ENCODE measurements at places on chromosomes 13 and 19.

DNA sequence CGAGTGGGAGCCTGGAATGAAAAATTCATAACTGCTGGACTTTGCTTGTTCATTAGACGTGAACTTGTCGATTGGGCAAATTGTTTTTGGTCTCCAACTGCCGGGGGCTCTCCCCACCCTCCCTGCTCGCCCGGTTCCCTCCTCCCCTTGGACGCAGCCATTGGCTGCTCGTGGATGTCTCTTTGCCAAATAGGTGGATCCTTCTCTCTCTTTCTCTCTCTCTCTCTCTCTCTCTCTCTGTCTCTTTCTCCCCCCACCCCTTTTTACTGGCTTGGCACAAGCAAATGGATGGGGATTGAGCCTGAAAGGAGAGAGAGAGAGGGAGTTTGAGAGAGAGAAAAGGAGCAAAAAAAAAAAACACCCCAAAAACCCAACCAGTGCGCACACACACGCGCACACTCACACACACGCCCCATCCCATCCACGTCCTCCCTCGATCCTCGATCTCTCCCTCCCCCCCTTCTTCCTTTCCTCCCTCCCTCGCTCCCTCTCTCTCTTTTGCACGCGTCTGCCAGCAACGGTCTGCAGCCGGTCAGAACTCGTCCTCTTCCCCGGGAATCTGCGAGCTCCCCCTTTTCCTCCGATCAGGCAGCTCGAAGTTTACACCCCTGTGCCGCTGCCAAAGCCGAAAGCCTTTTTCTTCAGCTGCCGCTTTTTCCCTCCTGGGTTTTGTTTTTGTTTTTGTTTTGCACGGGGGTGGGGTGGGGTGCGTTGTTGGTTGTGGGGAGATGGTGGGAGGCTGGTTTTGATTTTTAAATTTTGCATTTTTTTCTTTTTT is 27.8 kb downstream of the NFIX start:
- peak; percentile 96 for DNase-seq

- no peak for DNase-seq
Observed at GRCh38 chr19:35905178-35905727, 2.8 kb downstream of the TYROBP start.

GRCh38 chr13:34340534-34340933 is 522.6 kb downstream of the RFC3 start:
- no peak for DNase-seq

DNA sequence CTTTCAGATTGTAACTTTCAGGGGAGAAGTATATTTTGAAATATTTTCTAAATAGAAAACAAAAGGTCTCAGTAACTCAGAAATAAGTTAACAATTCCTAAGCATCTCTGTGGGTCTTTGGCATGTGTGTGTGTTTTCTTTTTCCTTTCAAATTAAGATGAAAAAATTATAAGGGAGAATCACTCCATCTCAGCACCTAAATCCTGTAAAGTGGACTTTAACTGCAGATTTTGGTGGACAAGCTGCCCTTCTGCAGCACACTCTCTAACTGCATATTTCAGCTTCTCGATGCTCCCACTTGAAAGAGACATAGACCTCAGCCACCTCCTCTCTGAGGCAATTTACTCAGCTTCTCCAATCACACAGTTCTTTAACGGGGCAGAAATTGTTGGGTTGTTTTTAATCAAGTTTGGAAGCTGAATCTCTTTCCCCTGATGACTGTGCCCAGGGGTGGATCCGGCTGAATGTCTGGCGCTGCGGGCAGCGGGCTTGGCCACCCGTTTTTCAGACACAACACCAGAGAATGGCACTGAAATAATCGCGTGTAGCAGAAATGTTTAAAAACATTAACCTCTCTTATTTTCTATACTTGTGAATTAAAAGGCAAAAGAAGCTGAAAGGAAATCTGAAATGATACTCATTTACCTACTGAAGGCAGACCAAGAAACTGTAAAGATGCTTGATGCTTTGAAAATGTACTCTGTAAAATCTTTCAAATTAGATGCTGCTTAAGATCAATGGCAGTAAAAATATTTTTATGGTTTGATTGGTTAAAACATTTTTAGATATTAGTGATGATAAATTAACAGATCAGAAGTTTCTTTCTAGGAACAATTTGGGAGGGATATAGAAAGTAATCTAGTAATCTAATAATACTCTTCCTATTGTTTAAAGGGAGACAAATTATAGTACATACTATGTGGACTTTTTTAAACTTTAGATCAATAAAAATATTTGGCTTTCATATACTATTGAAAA is 12.4 kb downstream of the ZIC2 start:
- DNase-seq: peak; percentile 72

GRCh38 chr13:98892821-98893220 is 85.0 kb downstream of the DOCK9 start:
- no peak for DNase-seq

- no peak for DNase-seq
Observed at GRCh38 chr13:96450326-96451020, 360.6 kb downstream of the HS6ST3 start.

GRCh38 chr13:45674908-45675307 is 27.2 kb upstream of the CBY2 start:
- no peak for DNase-seq

Data from G401 (cell line).